ENCODE measurements at places on chromosomes 3 and 15.

GRCh38 chr3:134347551-134347950, 26.7 kb downstream of the AMOTL2 start:
- DNase-seq: no peak

- no peak for DNase-seq
Observed at GRCh38 chr3:148518520-148518919, 179.2 kb upstream of the AGTR1 start.

DNA sequence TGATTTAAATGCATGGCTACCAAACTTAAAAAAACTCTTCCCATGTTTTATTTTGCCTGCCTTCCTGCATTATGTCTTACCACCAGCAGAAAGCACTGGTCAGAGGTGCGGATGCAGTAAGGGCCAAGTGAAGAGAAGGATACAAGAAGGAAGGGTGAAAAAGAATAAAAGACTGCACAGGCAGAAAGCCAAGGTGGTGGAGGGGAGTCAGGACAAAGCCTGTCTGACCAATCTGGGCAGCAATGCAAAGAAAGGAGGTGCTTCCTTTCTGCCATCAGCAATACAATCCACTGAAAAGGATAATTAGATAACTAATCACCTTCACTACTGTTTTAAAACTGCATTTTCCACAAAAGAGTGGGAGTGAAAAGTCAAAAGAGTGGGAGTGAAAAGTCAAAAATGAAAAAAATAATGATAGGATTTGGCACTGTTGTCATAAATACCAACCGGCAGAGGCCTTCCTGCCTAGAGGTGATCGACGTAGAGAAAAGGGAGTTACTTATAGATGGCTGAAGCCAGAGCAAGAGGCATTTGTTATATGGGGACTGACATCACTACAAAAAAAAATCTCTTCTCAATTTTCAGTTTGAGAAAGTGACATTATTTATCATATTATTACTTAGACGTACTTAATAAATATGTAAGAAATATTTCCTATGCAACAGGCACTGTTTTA, 385.3 kb downstream of the TBC1D5 start:
- DNase-seq: no peak

GRCh38 chr15:38354315-38354929, 99.5 kb upstream of the FAM98B start:
- DNase-seq: peak; percentile 87

GRCh38 chr3:150308481-150309256, 99.4 kb upstream of the TSC22D2 start:
- no peak for DNase-seq

- DNase-seq: peak; percentile 14
Observed at GRCh38 chr3:9883706-9884554, 3.9 kb upstream of the CIDEC start.

GRCh38 chr3:168071591-168072322, 24.0 kb downstream of the GOLIM4 start:
- no peak for DNase-seq

DNA sequence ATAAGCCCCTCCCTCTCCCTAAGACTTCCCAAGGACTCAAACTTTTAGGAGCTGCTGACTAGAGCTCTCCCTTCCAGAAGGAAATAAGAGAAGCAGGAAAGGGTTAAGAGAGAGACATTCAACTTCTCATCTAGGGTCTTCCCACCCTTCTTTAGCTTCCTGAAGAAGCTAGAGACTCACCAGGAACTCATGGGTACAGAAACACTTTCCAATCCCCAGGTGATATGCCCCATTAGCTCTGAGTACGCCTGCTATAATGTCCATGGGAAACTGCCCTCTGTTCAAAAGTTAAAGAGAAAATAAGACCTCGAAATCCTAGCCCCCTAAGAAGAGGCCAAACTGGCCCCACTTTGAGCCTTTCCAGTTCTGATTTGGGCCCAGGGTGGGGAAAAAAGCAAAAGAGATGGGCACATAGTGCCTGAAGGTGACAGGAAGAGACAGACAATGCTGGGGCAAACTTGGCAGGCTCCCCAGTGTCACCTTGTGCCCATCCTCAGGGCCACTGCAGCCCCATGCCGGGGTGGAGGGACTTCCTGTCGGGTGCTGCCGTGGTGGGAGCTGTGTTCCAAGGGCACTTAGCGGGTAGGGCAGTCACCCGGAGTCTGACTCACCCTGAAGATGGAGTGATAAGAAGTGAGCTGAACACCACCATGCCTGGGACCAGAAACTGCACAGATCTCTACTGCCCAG, 29.5 kb downstream of the CCDC12 start:
- DNase-seq: peak; percentile 94

DNA sequence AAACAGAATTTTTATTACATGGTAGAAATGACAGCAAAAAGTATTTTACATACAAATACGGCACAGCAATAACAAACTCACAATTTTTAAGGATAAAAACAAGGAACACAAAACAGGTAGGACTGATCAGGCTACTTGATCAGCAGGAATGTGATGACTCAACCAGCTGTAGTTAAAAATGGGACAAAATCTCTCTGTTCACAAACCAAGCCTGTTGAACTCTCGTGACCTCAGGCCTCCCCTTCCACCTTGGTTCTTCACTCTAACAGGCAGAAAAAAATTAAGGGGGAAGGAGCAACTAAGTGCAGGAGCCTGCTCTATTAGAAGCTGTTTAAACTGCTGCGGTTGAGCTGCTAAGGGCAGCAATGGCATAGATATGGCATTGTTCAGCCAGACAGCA, 18.7 kb downstream of the FBXL22 start:
- no peak for DNase-seq

DNA sequence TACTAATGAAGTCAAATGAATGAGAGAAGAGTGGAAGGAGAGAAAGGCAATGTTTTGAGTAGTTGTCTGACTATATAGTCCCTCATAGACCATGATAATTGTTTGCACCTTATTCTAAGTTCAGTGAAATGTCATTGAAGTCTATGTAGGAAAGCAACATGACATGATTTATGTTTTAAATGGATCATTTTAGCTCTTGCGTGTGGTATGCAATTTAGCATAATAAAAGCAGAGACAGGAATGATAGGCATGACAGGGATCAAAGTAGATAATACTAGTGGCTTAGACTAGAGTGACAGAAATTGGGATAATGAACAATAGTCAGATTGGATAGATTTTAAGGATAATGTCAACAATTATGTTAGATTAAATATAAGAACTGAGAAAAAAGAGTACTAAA, 132.5 kb downstream of the PYDC2 start:
- DNase-seq: no peak

GRCh38 chr3:177448987-177449359, 251.7 kb upstream of the TBL1XR1 start:
- DNase-seq: peak; percentile 21
